Heart right ventricle (tissue), 16 donors: ENCODE measurements at places on chromosomes 6 and 20. TPM values are rescaled to one million over a fixed set of nuclear protein-coding genes. Genes with fewer than 3 reads are reported as not detected.
A peak's percentile ranks its signal among the peaks of the same experiment; 100 is the strongest.

TFAP2A gene
- total RNA-seq, result not detected

- DNase-seq, result no peak
Measured at GRCh38 chr6:6891949-6892461, 215.8 kb upstream of the RREB1 start.

TP53TG5 gene
- total RNA-seq, result 2.2 TPM

- peak; percentile 33 for DNase-seq
Measured at GRCh38 chr6:149273318-149273717, 44.2 kb upstream of the TAB2 start.

ZNF334 gene
- total RNA-seq, result 1.1 TPM

GRCh38 chr6:6716998-6717763 lies 128.7 kb downstream of the LY86 start:
- DNase-seq, result no peak
